ENCODE measurements at places on chromosomes 7 and 10.

GRCh38 chr10:92990615-92991014, 70.0 kb upstream of the CYP26C1 start:
- no peak for DNase-seq

DNA sequence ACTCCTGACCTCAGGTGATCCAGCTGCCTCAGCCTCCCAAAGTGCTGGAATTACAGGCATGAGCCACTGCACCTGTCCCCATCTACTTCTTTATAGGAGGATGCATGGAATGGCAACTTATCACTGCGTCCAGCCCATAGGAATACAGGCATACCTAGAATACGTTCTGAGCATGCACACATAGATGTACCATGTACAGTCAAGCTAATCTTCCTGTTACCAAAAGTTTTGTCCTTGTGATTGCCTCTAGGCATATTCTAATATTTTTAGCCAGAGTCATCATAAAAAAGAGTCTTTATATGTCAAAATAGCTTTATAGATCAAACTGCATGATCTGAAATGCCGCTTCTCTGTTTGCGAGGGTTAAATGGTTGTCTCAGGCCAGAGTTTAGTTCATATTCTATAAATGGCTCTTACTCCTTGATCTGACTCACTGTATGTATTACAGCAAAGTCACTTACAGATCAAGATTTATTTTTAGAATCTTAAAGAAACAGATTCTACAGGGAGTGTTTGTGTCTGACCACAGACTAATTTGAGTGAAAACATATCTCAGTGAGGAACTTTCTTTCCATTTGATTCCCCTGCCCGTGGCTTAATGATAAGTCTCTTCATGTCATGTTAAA, 210.9 kb downstream of the CREB5 start:
- DNase-seq: peak; percentile 13

DNA sequence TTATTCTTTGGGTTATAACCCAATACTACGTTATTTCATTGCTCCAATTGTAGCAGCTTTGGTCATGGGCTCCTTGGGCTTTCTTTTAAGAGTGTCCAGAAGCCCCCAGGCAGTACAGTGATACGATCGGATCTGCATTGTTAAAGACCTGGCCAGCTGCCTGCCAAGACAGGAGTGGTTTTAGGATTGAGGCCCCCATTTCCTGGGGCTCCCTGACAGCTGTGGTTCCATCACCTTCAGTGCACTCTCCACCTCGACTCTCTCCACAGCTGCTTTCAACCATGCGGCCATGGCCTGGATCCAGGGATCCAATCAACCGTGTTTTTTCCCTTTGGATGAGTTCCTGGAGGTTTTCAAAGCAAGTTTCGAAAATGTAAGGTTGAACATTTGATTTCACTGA, 123.4 kb upstream of the BTBD16 start:
- DNase-seq: no peak

GRCh38 chr7:37732888-37733287, 49.3 kb downstream of the GPR141 start:
- DNase-seq: peak; percentile 1

GRCh38 chr7:29095631-29096445, 50.5 kb downstream of the CPVL start:
- DNase-seq: no peak

GRCh38 chr7:1647961-1648672, 22.0 kb upstream of the ELFN1 start:
- no peak for DNase-seq

DNA sequence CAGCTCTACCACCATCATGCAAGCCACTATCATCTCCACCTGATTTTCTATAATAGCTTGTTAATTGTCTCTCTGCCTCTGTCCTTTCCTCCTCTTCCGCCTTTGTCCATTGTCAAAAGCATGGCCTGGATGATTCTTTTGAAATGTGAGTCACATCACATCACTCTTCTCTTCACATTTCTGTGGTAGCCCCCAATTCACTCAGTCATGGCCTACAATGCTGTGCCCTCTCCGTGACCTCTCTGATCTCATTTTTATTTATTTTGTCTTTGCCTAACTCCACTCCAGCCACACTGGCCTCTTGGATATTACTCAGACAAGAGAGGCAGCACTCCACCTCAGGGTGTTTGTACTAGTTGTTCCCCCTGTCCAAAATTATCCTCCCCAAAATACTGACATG, 4.9 kb upstream of the ABCB4 start:
- no peak for DNase-seq

DNA sequence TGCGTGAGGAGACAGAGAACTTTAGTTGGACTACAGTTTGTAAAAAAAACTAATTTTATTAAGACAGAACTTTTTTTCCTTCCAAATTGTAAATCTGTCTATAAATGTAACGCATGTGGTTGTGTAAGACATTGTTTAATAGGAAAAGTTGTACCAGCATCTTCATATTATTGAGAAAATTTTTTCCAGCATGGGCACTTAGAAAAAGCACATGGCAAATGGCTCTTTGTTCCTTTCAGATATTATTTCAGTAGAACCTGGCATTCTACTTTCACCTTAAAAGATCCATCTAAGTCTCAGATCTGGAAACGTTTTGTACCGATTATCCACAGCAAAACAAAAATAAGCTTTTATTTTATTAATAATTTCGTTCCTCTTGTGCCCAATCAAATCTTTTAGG, 43.2 kb downstream of the ZRANB1 start:
- no peak for DNase-seq

- DNase-seq: peak; percentile 49
Measured at GRCh38 chr10:59508296-59508695, 145.9 kb upstream of the FAM13C start.

DNA sequence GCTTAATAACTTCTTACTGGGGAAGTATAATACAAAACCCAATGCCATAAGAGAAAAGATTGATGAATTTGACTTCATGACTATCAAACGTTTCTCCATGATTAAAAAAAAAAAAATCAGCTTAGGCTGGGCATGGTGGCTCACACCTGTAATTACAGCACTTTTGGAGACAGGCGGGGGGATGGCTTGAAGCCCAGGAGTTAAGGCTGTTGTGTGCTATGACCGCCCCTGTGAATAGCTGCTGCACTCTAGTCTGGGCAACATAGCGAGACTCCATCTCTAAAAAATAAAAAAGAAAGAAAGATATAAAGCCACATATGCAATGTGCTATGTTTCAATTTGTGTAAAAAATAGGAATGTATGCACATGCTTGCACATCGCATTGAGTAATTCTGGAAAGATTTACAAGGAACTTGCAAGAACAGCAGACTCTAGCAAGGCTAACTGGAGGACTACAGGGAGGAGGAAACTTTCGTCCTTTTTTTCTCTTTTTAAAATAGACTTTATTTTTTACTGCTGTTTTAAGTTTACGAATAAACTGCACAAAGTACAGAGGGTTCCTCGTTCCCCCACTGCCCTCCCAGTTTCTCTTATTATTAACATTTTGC, 10.3 kb upstream of the RARRES2 start:
- DNase-seq: no peak

DNA sequence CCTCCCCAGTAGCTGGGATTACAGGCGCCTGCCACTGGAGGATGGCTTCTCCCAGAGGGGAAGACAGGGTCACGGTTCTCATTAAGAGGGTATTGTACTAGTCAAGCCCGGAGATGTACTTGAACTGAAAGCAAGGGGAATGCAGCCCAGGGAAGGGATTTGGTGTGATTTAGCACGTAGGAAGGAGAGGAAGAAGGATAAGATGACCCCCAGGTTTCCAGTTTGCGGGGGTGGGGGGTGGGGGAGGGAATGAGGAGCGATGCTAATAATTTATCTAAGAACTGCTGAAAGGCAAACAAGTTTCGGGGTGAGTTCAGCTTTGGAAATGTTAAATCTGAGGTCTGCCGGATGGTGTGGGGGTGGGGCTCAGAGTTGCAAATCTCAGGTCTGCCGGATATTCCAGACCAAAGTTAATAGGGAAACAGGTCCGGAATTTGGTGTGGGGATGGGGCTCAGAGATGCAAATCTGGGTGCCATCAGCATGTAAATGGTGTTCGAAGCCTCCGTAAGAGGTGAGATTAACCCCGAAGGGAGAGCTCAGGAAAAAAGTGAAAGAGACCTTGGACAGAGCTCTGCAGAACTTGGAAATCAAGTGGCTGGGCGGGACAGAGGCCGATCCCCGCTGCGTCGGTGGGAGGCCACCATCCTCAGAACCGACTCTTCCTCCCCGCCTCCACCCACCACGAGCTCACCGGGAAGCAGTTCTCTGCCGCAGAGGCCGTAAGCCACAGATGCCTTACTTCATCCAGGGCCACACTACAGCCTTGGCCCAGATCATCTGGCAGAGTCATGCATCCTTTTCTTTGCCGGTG, 1.6 kb upstream of the SEPHS1 start:
- no peak for DNase-seq

DNA sequence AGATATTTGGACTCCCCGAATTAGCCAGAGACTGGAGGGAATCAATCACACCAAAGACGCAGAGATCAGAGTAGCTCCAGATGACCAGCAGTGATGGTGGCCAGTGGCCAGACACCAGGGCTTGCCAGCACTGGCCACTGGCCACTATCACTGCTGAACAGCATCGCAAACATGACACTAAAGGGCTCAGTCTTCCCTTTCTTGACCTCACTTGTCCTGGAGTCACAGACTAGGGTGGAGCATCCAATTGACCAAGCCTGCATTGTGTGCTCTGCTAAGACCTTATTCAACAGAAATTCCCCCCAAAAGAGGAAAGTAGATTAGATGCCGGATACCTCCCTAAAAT, 234.7 kb downstream of the CREB5 start:
- DNase-seq: no peak

DNA sequence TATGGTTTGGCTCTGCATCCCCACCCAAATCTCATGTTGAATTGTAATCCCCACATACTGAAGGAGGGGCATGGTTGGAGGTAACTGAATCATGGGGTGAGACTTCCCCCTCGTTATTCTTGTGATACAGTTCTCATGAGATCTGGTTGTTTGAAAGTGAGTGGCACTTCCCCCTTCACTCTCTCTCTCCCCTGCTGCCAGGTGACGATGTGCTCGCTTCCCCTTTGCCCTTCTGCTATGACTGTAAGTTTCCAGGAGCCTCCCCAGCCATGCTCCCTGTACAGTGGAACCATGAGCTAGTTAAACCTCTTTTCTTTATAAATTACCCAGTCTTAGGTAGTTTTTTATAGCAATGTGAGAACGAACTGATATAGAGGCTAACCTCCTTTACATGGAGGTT, 16.6 kb downstream of the PLPP4 start:
- no peak for DNase-seq

- DNase-seq: no peak
Measured at GRCh38 chr10:131774681-131775085, 126.1 kb upstream of the PPP2R2D start.

DNA sequence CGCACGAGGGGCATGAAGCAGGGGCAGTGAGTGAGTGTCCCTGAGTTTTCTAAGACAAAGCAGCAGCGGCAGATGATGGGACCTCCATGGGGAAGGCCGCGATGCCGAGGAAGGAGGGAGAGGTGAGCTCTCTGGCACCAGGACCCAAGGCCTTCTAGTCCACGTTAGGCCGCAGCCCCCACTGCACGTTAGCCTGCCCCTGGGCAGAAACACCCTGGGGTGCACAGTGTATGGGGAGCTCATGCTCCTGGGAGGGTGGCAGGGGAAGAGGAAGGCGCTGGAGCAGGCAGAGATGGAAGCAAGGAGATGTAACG, 97.3 kb upstream of the IKZF1 start:
- no peak for DNase-seq

- no peak for DNase-seq
Measured at GRCh38 chr10:46247808-46248569, 38.8 kb upstream of the ANTXRL start.

GRCh38 chr7:158028290-158028941, 559.2 kb downstream of the PTPRN2 start:
- DNase-seq: no peak

DNA sequence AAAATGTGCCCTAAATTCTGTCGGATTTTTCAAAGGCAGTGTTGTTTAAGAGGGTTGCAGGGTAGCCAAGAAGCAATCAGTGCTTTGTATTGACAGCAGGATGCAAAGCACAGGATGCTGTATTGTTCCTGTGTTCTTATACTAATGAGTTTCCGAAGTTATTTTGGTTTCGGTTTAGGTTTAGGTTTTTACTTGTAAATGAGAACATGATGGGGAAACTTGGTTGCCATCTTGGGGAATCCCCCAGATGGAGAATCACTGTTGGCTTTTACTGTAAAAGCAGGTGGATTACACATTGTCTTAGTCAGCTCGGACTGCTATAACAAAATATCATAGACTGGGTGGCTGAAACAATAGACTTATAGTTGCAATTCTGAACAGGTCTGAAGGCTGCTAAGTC, 72.1 kb downstream of the INHBA start:
- DNase-seq: no peak

DNA sequence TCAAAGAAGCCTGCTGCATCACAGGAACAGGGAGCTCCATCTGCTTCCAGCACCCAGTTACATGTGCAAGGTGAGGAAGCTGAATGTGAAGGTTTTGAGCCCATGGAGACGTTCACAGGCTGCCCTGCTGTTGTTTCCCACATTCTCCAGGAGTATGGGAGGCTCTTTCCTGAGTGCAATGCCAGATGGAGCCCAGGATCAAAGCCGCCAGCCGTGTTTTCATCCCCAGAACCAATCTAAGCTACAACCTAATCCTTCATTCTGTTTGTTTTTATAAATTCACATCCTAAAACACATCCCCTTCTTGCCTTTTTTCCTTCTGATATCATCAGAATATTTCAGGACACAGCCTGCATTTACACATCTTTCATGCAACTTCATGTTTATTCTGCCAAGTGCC, 98.9 kb upstream of the PRR15 start:
- DNase-seq: no peak

DNA sequence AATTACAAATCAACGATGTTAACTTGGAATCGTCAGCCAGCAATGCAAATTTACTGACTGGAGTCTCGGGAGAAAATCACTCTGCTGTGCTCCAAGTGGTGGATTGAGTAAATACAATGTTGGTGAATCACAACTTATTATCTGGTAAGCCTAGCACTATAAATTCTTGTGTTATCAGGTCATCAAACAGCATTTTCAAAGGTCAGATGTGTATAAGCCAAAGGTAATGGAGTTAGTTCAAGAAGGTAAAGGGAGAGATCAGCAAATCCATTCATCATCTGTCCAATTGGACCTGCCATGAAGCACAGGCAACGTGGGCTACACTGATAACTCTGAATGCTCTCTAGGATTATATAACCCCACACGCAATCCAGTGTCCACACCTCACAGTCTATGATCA, 13.9 kb downstream of the CUBN start:
- no peak for DNase-seq

DNA sequence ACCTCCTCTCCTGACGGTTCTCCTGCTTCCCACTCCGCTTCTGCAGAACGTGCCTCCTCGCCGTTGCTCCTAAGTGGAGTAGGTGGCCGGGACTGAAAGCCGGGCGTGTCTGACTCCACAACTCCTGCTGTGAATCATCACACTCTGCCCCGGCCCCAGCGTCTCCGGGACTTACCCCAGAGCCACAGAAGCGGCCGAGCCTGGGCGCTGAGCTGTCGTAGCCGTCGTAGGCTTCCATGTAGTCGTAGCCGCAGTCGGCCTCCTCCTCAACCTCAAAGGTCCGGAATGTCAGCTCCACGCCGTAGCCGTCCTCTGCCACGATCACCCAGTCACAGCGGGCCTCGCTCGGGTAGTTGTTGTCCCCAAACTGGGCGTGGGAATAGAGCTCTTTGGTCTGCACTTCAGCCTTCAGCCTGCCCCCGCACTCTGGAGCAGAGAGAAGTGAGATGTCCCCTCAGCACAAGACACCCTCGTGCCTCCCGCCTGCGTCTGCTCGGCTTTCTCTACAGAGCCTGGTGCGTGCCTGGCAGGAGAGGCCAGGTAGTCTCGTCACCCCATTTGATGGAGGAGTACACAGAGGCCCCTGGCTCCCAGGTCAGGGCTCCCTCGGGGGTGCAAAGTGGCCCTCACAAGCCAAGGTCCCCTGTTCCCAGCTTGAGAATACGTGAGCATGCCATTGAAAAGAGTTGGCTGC, 11.2 kb upstream of the OPALIN start:
- no peak for DNase-seq

GRCh38 chr7:27156508-27156898, at the start of gene HOXA7:
TSS of gene HOXA7 (minus strand) at chr7:27156675. CDS start at chr7:27156545, 130 bp downstream.
- peak; percentile 74 for DNase-seq
